ENCODE measurements at places on chromosomes 4 and X. TPM values are rescaled to one million over a fixed set of nuclear protein-coding genes. Genes with fewer than 3 reads are reported as not detected.

HERC6 gene
- 5.4 TPM for total RNA-seq

USP17L30 gene
- total RNA-seq = not detected

RHOH gene
- 148 TPM for total RNA-seq

TMPRSS11A gene
- total RNA-seq = not detected

MAGEA10 gene
- total RNA-seq = not detected

TEX13C gene
- total RNA-seq = not detected

GCNA gene
- 3.9 TPM for total RNA-seq

- H3K27ac ChIP-seq = no peak overlapping the region
- H3K27me3 ChIP-seq = no peaks in the 10 kb centered on the region
- DNase-seq = no peak
- H3K4me1 ChIP-seq = peaks cover 19% of the 10 kb centered on the region
These were observed 115.9 kb upstream of the RBPJ start for GRCh38 chr4:26204911-26205370.

GRCh38 chr4:32135642-32136041 lies 1415.5 kb downstream of the PCDH7 start:
- DNase-seq = no peak
- H3K27ac ChIP-seq = no peak overlapping the region
- H3K4me3 ChIP-seq = no peak overlapping the region
- no peaks in the 10 kb centered on the region for H3K27me3 ChIP-seq

DNA sequence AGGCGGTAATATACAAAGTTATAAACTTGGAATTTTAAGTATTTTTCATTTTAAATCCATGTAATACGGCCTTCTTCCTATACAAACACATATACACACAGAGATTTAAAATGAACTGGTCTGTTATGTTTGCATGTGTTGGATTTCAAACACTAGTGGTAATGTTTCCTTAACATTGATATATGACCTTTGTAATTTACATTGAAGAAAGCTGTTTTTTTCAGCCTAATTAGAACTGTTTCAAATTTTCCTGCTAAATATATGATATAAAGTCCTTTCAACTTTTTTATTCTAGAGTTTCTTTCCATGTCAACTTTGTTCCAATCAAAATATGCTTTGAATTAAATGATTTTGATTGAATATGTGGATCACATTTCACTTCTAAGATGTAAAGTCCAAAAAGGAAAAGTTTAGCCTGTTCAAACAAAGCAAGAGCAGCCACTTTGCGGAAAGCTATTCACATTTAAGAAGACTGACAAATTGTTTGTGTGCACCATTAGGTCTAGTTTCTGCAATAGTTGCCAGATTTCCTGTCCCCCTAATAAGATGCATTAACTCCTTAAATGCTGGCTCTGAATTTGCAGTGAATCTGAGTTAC lies 226.0 kb upstream of the MAB21L2 start:
- no peaks in the 10 kb centered on the region for H3K4me1 ChIP-seq
- no peaks in the 10 kb centered on the region for H3K27me3 ChIP-seq
- H3K36me3 ChIP-seq = no peaks in the 10 kb centered on the region
- DNase-seq = no peak

- H3K4me1 ChIP-seq = peaks cover 14% of the 10 kb centered on the region
- no peak for DNase-seq
- H3K4me3 ChIP-seq = no peak overlapping the region
- peaks cover 17% of the 10 kb centered on the region for H3K36me3 ChIP-seq
- H3K27ac ChIP-seq = no peak overlapping the region
- no peaks in the 10 kb centered on the region for H3K27me3 ChIP-seq
These were observed 31.1 kb downstream of the NSD2 start for GRCh38 chr4:1902243-1902642.

GRCh38 chr4:168893807-168894206 lies 116.2 kb downstream of the CBR4 start:
- no peak for DNase-seq
- H3K27ac ChIP-seq = no peak overlapping the region
- H3K4me3 ChIP-seq = no peak overlapping the region
- no peaks in the 10 kb centered on the region for H3K27me3 ChIP-seq

GRCh38 chr4:25823632-25824031 lies 39.2 kb downstream of the SEL1L3 start:
- peaks cover 16% of the 10 kb centered on the region for H3K36me3 ChIP-seq
- no peak overlapping the region for H3K27ac ChIP-seq
- H3K4me3 ChIP-seq = no peak overlapping the region
- DNase-seq = no peak
- H3K4me1 ChIP-seq = no peaks in the 10 kb centered on the region

DNA sequence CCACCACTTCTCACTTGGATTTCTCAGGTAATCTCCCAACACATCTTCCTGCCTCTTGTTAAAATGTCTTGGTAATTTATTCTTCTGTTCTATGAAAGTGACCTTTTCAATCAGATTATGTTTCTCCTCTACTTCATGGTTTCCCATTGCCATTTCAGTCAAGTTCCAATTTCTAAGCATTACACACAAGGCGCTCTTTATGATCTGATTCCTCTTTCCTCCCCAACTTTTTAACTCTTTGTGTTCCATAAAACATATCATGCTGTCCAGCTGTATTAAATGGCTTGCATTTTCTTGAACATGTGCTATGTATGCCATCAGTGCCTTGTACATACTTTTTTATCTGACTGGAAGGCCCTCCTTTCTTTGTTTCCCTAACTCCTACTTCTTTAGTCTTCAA lies 13.1 kb upstream of the ART3 start:
- no peak for DNase-seq
- H3K36me3 ChIP-seq = no peaks in the 10 kb centered on the region
- H3K4me1 ChIP-seq = no peaks in the 10 kb centered on the region

Measured in CD8-positive, alpha-beta memory T cell (primary cell).